ENCODE measurements at places on chromosomes 7 and 10. TPM values are rescaled to one million over a fixed set of nuclear protein-coding genes. Genes with fewer than 3 reads are reported as not detected.

- DNase-seq, result peak; percentile 86
Observed at GRCh38 chr7:2632733-2633537, 1.1 kb downstream of the TTYH3 start.

DNA sequence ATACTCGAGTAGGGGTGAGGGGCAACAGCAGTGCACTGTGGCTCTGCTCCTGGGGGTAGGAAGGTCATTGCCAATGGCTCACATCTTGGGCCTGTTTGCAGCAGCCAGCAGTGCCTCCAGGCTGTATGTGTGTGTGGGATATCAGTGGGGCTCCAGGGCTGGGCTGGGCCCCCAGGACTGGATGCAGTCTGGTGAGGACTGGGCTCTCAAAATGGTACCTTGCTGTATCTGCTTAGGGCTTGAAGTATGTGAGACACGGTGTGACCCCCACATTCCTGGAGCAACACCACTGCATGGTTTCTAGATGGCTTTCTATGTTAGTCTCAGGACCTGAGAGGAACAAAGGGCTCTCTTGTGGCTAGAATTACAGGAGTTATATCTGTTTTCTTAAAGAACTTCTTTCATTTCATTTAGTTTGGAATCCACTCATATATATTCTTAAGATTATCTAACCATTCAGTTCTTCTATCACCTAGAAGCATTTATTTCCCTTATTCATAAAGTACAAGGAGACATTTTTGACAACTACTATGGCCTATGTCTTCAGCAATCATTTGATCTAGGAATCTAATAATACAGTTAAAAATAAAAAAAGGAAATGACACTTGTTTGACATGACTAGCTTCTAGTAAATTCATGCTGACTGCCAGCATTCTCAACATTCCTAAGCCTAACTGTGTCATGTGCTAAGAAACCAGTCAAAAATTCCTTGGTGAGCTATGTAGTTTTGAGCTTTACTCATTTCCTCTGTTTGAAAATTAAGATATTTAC lies 443.2 kb upstream of the SEMA3A start:
- DNase-seq, result peak; percentile 80

SUN3 gene
- 0.32 TPM for total RNA-seq

SLC29A4 gene
- total RNA-seq, result 4.4 TPM

SPDYE1 gene
- total RNA-seq, result not detected

All from myocyte (in vitro differentiated cells).